ENCODE measurements at places on chromosomes 5 and 9.

DNA sequence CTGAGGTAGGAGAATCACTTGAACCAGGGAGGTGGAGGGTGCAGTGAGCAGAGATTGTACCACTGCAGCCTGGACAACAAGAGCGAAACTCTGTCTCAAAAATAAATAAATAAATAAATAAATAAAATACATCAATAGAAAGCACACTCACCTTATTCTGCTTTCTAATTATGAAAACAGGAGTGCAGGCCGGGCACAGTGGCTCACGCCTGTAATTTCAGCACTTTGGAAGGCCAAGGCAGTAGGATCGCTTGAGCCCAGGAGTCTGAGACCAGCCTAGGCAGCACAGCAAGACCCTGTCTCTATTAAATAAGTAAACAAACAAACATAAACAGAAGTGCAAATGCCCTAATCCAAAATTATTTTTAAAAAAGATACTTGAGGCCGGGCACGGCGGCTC lies 2.3 kb downstream of the PWWP2A start:
- no peak for DNase-seq

- no peak for DNase-seq
Measured at GRCh38 chr5:118981783-118982182, 6.6 kb downstream of the DTWD2 start.

- no peak for DNase-seq
Measured at GRCh38 chr5:178778919-178779318, 48.5 kb upstream of the ZNF354A start.

DNA sequence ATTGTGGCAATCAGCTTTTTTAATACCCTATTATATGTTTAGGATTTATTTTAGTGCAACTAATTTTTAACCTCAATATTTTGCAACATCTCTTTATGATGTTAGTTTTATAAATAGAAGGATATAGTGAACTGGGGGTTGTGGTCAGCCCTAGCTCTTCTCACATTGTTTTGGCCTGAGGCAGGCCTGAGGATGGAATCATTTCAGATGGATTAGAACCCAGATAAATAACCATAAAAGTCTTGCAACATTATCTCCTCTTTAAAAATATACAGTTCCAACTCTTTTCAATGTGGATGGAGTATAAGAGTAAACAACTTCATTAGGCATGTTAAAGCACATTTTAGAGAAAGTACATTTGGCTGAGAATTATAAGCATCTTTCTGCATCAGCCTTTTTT lies 522.7 kb downstream of the NR2F1-AS1 start:
- no peak for DNase-seq

DNA sequence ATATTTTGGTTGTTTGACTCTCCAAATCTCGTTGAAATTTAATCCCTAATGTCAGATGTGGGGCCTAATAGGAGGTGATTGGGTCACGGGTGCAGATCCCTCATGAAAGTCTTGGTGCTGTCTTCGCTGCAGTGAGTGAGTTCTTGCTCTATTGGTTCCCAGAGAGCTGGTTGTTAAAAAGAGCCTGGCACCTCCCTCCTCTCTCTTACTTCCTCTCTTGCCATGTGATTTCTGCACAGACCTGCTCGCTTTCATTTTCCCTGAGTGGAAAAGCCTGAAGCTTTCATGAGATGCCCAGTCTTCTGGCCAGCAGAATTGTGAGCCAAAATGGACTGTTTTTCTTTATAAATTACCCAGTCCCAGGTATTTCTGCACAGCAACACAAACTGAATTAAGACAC lies 221.6 kb downstream of the MAT2B start:
- no peak for DNase-seq

DNA sequence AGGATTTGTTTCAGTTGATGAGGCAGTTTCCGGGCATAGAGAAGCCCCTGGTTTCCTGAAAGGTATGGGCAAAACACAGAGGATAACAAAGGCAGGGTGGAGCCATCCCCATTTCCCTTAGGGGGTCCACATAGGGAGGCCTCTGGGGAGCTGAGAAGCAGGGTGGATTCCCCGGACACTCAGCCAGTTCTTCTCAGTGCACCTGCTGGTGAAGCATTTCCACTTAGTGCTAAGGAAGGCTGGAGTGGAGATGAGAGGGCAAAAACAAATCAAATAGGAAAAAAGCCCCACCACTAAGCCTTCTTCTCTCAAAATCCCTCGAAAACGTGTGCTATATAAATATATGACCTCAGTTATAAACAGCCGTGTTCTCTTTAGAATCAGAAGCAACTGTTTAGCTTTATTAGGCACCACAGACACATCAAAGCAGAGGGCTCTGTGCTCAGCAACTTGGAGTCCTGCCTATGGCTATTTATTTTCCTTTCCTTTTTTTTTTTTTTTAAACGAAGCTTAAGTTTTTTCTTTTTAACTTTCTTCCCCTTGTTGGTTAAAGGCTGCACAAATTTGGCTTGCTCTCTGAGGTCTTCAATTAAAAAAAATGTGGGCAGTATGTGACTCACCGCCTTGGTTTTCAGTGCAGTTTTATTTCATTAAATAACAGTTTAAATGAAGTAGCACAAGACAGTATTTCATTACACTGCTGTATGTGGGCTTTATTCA lies 67.7 kb downstream of the PRDM6 start:
- no peak for DNase-seq

- no peak for DNase-seq
Measured at GRCh38 chr5:142680605-142681259, 5.2 kb downstream of the FGF1 start.

GRCh38 chr5:91074615-91075014 lies 308.5 kb downstream of the ARRDC3 start:
- no peak for DNase-seq

DNA sequence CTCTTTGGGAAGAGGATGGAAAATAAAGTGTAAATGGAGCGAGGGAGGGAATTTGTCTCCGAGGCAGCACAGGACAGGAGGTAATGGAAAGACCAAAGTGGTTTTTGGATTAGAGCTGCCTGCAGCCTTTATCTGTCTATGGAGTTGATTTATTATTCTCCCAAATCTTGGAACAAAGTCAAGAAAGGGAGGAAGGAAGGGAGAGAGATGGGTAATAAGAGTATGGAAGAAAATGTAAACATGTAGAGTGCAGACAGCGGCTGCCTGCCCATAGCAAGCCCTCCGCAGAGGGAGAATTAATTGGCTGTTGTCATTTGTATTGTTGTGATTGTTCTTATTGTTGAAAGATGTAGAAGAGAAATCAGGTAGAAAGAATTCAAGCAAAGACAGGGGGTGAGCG lies 15.7 kb downstream of the KCNIP1 start:
- DNase-seq: no peak

GRCh38 chr9:133930682-133931485 lies 61.2 kb downstream of the VAV2 start:
- no peak for DNase-seq

DNA sequence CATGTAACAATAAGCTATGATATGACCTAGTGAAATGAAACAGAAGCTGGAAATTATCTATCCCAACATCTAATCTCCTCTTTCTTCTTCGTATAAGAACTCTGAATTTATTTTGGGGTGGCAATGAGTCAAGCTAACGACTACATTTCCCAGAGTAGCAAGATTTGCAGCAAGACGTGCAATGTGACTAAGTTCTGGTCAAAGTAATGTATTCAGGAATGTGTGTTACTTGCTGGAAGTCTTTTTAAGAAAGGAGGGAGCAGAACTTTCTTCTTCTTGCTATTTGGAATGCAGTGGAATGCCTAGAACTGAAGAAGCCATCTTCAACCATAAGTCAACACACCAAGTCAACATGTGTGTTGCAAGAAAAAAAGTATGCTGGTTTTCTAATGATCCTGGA lies 406.6 kb upstream of the MEF2C start:
- no peak for DNase-seq

DNA sequence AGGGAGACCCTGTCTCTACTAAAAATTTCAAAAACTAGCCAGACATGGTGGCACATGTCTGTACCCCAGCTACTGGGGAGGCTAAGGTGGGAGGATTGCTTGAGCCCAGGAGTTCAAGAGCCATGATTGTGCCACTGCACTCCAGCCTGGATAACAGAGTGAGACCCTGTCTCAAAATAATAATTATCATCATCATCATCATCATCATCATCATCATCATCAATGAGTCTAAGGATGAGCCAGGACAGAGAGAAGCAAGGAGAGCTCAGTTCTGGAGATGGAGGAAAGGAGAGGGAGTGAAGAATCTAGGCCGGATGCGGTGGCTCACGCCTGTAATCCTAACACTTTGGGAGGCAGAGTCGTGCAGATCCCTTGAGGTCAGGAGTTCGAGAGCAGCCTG lies 36.7 kb upstream of the MATR3 start:
- DNase-seq: no peak

DNA sequence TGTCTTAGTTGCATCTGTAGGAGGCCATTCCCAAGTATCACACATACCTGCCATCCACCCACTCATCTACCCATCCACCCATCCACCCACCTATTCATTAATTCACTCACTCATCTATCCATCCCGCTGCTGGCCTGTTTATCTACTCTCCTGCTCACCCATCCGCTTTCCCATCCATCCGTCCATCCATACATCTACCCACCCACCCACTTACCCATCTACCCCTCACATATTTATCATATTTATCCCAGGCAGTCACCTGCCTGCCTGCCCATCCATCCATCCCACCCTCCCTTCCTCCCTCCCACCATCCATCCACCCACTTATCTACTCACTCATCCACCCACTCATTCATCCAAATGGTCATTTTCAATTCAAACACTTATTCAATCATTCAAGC lies 143.9 kb upstream of the PANK3 start:
- DNase-seq: no peak

- no peak for DNase-seq
Measured at GRCh38 chr9:127051881-127052595, 70.4 kb downstream of the ANGPTL2 start.

DNA sequence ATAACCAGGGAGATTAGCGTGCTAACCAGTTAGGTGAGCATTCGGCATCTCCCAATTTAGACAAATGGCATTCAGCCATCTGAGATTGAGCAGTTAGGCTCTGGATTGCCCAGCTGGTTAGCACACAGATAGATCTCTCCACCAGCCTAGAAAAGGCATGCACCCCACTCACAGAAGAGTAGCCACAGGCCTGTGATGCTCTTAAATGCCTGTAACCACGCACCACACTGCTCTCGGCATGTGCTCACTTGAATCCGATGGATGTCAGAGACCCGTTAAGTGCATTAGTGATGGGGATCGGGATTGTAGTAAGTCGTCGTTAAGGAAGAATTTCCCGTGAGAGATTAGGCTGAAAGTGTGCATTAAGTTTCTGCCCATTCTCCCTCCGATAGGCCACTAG lies 23.0 kb downstream of the MARCHF6 start:
- DNase-seq: no peak

DNA sequence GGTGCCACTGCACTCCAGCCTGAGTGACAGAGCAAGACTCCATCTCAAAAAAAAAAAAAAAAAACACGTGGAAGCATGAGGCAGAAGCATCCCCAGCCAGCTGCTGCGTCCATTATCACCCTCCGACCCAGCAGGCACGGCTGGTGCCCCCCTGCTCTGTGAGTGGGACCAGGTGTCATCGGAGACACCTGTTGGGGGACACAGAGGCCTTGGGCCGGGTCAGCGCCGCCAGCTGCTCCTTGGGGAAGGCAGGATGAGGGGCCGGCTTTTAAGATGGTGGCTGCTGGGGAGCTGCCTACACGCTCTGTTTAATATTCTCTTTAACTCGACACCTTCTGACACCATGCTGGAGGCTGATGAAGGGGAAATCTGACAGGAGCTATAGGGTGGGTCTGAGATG lies 80.2 kb upstream of the RUFY1 start:
- no peak for DNase-seq

DNA sequence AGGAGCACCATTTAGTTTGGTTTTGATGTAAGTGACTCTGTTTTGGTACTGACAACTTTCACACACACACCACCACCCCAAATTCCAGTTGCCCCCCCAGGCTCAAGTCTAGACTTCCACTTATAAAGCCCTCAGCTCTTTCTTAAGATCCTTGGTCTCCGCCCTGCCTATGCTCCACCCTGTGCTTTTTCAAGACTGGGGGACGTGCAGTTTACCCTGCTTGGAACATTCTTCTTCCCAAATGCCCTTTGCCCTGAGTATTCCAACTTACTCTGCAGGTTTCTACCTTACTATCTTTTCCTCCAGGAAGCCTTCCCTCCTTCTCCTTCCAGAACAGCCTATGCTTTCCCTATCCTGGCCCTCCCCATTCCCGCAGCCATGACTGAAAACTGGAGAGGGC lies 1.5 kb upstream of the TRIM14 start:
- DNase-seq: no peak

Data from activated CD4-positive, alpha-beta T cell treated with anti-CD3 and anti-CD28 coated beads, Interleukin-2, amount 50 U/mL, for 48 hours (primary cell).